Stimulated activated CD4-positive, alpha-beta T cell treated with anti-CD3 and anti-CD28 coated beads, Interleukin-15, amount 100 ng/mL, for 1 hour (primary cell): ENCODE measurements at places on chromosomes 13 and 19.

GRCh38 chr19:43534305-43534815 lies 1.4 kb downstream of the ZNF575 start:
- DNase-seq: no peak

GRCh38 chr13:80870186-80870585 lies 529.3 kb upstream of the SPRY2 start:
- DNase-seq: no peak

- DNase-seq: peak; percentile 56
Measured at GRCh38 chr19:5690955-5691821, 1.1 kb downstream of the RPL36 start.

DNA sequence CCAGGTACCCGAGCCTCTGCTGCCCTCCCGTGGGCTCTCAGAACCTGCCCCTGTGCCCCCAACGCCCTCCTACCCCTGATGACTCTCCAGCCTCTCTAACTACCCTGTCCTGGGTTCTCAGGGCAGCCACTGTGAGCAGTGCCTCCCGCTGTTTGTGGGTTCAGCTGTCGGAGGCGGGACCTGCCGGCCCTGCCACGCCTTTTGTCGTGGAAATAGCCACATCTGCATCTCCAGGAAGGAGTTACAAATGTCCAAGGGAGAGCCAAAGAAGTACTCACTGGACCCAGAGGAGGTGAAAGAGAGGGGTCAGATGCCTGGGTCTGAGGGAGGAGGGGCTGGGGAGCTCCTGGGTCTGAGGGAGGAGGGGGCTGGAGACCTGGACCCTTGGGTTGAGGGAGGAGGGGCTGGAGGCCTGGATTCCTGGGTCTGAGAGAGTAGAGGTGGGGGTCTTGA lies 20.0 kb downstream of the CNFN start:
- no peak for DNase-seq

GRCh38 chr19:46629546-46630025 lies 4.7 kb upstream of the PTGIR start:
- no peak for DNase-seq

- no peak for DNase-seq
Measured at GRCh38 chr19:58380037-58380661, 681 bp downstream of the ZNF837 start.

- DNase-seq: no peak
Measured at GRCh38 chr13:104021806-104022397, 955.7 kb upstream of the SLC10A2 start.

DNA sequence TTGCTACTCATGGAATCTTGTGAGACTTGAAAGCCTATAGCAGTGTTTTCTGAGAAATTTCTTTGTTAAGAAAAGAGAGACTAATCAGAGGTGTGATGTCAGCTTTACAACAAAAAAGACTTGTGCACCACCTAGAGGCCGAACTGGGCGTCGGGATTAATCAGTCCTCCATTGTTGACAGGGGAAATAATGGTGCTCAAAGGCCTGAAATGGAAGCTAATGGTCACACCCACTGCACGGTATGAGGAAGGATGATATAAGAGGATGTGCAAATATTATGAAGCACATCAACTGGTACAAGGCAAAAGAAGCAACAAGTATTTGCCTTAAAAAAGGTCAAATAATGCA lies 480.2 kb upstream of the MIR17HG start:
- DNase-seq: no peak

- no peak for DNase-seq
Measured at GRCh38 chr13:49368688-49369087, 75.2 kb downstream of the CAB39L start.

- DNase-seq: peak; percentile 45
Measured at GRCh38 chr19:45250832-45251451, at the start of gene MARK4. Gene MARK4, plus strand, starts transcription at chr19:45251271. Its CDS starts 318 bp downstream, at chr19:45251589.

GRCh38 chr19:49845414-49845813 lies 5.5 kb upstream of the PTOV1 start:
- DNase-seq: no peak

GRCh38 chr13:26017932-26018665 lies 33.7 kb downstream of the SHISA2 start:
- no peak for DNase-seq

- no peak for DNase-seq
Measured at GRCh38 chr19:15614507-15615379, at the start of gene CYP4F8. Gene CYP4F8, plus strand, starts transcription at chr19:15615218. Its CDS starts 399 bp downstream, at chr19:15615617.

GRCh38 chr13:102593466-102593865 lies 3.3 kb upstream of the TPP2 start:
- no peak for DNase-seq

GRCh38 chr19:13629687-13630357 lies 123.5 kb upstream of the CACNA1A start:
- no peak for DNase-seq

DNA sequence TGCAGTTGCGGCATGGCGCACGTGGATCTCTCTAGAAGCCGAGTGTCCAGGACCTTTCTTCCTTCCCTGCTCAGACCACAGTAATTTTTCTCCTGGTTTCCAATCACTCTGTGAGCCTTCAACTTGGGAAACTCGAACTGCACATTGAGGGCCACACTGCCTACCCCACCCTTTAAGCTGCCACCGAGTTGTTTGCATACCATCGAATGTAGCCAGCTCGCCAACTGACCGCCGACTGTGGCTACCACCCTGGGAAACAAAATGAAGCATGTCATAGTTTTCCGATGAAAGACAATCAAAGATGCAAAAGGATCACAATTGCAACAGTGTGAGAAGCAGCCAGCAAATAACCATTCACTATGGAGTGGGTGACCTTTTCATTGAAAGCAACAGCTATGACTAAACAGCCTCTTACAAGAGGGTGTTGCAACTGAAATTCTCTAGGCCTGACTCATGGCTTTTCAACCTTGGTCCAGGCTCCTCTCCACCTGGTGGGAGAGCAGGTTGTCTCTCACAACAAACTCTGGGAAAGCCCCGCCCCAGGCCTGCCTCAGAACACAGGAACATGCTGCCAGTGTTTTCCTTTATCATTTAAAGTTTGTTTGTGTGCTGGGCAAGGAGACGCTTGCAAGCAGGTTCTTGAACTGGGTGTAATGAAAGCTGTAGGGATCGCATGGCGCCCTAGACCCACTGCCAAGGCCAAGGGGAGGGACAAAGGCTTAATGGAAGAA lies 141.7 kb upstream of the SERP2 start:
- DNase-seq: no peak

DNA sequence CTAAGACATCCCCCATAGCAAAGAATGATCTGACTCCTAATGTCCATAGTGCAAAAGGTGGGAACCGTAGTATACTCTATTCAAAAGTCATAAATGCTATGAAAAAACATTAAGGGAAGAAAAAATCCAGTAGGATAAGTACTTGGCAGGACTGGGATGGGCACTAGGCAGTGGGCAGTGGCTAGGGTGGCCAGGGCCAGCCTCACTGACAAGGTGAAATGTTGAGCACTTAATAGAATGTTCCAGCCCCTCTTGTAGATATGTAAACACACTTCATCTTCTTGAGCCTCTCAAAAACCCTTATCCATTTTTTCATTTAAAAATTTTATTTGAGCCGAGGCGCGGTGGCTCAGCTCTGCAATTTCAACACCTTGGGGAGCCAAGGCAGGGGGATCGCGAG lies 1.5 kb upstream of the CLEC4G start:
- DNase-seq: no peak

DNA sequence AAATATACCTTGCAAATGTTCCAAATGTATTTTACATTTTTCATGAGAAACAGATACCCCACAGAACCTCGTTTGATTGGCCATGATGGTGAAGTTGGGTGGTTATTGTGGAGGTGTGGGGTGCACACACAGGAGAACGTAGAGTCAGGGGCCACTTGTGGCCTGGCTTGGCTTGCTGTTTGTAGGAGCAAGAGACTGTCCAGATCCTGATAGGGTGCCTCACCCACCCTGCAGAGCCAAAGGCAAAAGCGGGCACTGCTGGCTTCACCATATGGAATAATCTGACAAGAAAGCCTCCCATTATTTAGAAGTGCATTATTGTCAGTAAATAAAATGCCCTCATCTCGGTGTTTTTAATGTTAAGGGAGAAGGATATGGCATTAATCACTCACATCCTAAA lies 330.2 kb downstream of the TEX29 start:
- no peak for DNase-seq

DNA sequence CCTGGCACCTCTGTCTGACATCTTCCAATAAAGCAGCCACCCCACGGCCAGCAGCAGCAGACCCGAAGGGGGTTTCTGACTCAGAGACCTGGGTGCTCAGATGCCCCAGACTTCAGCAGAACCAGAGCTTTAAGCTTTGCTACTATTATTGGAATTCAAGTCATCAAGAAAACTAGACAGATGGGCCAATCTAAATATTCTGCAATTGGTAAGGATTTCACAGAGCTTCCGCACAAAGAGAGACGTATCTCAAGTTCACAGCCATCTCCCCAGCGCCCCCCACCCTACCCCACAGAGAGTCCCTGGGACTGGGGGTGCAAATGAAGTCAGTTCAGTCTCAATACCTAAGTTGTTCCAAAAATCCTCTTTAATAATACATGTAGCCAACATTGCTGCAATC lies 38.8 kb downstream of the RAB20 start:
- no peak for DNase-seq

- no peak for DNase-seq
Measured at GRCh38 chr19:39139305-39139874, 13.8 kb downstream of the PAK4 start.

- no peak for DNase-seq
Measured at GRCh38 chr13:95920485-95920884, 132.7 kb downstream of the UGGT2 start.

DNA sequence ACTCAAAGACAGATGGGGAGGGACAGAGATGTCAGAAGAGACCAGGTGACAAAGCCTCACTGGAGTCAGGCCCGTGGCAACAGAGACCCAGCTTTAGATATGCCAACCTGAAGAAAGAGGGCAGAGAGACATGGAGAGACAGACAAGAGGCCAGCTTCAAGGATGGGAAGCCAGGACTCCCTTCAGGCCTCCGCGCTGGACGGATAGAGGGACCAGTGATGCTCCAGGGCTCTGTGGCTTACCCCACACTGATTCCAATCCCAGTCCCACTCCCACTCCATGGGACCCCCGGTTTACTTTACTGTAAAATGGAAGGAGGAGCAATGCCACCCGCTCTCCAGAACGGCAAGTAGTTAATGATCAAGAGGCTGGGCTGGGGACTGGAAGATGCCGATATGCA lies 1.7 kb upstream of the ETV2 start:
- no peak for DNase-seq

DNA sequence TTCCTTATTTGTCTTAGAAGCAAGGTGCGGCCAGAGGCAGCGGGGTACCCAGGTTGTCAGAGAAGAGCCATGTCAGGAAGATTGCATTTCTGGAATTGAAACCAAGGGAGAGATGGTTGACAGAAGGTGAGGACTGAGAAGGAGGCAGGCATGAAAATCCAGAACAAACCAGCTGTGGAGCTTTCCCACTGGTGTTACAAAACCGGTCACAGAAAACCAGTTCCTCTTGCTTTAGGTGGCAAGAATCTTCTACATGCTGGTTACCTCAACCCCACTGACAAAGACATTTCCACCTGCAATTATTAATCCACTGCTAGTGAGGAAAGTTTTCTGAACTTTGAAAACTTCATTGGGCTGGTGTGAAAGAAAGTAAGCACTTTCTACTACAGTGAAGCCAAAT lies 64.0 kb upstream of the MED4 start:
- no peak for DNase-seq

- DNase-seq: peak; percentile 81
Measured at GRCh38 chr19:11242864-11243797, 3.7 kb downstream of the ANGPTL8 start.

GRCh38 chr13:110662777-110663443 lies 43.0 kb downstream of the CARS2 start:
- DNase-seq: no peak

DNA sequence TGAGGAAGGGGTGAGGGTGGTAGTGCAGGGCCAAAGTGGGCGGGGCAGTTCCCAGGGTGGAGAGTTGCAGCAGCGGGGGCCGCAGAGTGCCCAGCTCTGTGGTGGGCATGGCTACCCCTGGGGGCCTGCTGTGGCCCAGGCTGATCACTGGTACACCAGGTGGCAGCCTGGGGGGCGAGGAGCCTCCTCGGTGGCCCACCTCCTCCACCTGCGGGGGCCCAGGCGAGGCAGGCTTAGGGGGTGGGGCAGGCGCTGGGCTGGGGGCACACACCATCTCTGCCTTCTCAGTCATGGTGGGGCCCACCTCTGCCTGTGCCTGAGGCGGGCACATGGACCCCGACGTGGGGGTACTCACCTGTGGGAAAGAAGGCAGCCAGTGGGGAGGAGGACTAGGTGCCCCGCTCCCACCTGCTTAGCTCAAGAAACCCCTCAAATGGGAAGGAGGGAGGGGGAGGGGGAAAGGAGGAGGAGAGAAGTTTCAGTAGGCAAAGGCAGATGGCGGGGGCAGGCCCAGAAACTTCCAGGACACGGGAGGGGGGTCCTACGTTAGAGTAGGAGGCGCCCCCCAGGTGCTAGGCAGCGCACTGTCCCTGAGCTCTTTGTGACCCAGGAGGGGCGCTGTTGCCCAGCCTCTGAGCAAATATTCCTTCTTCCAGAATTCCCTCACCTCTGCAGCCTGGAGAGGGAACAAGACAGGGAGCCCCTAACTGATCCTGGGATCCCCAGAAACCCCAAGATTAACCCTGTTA lies 1.6 kb downstream of the LYL1 start:
- DNase-seq: no peak

- no peak for DNase-seq
Measured at GRCh38 chr13:33193428-33193974, 92.1 kb downstream of the STARD13 start.

GRCh38 chr13:50543141-50543540 lies 300.4 kb downstream of the DLEU7 start:
- no peak for DNase-seq

- no peak for DNase-seq
Measured at GRCh38 chr19:10681658-10682057, 19.6 kb upstream of the QTRT1 start.

GRCh38 chr13:99256709-99257108 lies 1.5 kb downstream of the GPR18 start:
- DNase-seq: no peak

DNA sequence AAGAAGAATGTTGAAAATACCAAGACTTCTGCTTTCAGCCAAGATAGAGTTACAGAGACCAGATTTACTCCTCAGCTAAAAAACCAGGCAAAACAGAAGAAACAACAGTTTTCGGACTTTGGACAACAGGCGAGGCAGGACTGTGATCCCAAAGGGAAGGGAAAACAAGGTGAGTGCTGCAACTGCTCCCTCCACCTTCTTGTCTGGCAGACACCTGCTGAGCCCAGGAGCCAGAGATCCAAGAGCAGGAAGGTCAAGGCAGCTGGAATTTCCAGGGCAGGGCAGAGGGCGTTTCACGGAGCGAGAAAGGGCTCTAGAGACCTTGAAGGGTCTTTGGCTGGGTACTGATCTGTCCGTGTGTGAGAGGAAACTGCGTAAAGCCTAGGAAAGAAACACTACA lies 32.9 kb upstream of the SLC7A9 start:
- no peak for DNase-seq
